ENCODE measurements at places on chromosomes 3 and 15.

GRCh38 chr3:5017925-5018531, 38.8 kb downstream of the BHLHE40 start:
- no peak for DNase-seq

DNA sequence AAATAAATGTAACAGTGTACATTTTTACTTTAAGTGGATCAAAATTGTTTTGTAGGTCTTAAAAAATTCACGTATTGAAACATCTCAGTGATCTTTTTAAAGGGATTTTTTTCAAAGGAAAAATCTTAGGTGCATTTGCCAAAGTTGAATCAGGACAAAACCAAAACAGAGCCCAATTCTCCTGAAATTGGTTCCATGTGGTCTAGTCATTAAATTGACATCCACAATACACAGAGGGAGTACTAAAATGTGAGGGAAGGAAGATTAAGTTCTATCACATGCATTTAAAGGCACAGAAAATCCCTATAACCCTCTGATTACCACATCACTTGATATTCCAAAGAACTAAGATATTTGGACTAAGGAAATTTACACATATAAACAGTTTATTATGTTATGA, 39.3 kb upstream of the HDC start:
- no peak for DNase-seq

DNA sequence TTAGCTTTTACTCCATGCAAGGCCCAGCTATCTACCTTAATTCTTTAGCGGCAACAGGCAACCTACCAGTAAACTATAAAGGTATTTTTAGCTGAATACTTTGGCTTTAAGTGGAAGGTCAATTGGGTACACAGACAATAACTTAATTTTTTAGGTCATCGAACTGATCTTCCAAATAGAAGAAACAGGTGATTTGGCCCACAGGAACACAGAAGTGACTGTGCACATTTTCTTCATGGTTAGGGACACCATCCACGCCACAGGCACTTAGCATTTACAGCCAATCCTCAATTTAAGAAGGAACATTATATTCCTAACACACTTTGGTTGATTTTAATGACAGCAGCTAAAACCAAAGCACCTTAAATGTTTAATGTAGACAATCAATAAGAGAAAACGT, 1.9 kb downstream of the ARPP19 start:
- DNase-seq = no peak

GRCh38 chr15:40927495-40927872, 1.7 kb upstream of the DLL4 start:
- no peak for DNase-seq

- no peak for DNase-seq
Measured at GRCh38 chr15:62457100-62457499, 292.0 kb upstream of the C2CD4B start.
